ENCODE measurements at places on chromosomes 6 and 20. TPM values are rescaled to one million over a fixed set of nuclear protein-coding genes. Genes with fewer than 3 reads are reported as not detected.

GRCh38 chr6:4314201-4314707 lies 178.9 kb upstream of the ECI2 start:
- no peaks in the 10 kb centered on the region for H3K27me3 ChIP-seq
- H3K27ac ChIP-seq: no peak overlapping the region
- no peak overlapping the region for H3K4me3 ChIP-seq
- H3K4me1 ChIP-seq: no peaks in the 10 kb centered on the region

- H3K27ac ChIP-seq: no peak overlapping the region
- DNase-seq: no peak
- peaks cover 4% of the 10 kb centered on the region for H3K4me1 ChIP-seq
- H3K27me3 ChIP-seq: no peaks in the 10 kb centered on the region
- H3K36me3 ChIP-seq: no peaks in the 10 kb centered on the region
Observed at GRCh38 chr6:127494240-127494767, 24.8 kb downstream of the MTCL3 start.

- no peak for DNase-seq
- H3K4me3 ChIP-seq: no peak overlapping the region
- no peaks in the 10 kb centered on the region for H3K36me3 ChIP-seq
- H3K27me3 ChIP-seq: no peaks in the 10 kb centered on the region
- H3K27ac ChIP-seq: no peak overlapping the region
Observed at GRCh38 chr6:20827798-20828197, 293.5 kb downstream of the CDKAL1 start.

- H3K4me1 ChIP-seq: no peaks in the 10 kb centered on the region
- H3K27ac ChIP-seq: no peak overlapping the region
- no peak overlapping the region for H3K4me3 ChIP-seq
- DNase-seq: no peak
- no peaks in the 10 kb centered on the region for H3K36me3 ChIP-seq
Observed at GRCh38 chr6:139020689-139021088, 7.9 kb upstream of the ABRACL start.

- H3K4me3 ChIP-seq: no peak overlapping the region
- H3K4me1 ChIP-seq: no peaks in the 10 kb centered on the region
- H3K27me3 ChIP-seq: no peaks in the 10 kb centered on the region
- DNase-seq: no peak
- no peak overlapping the region for H3K27ac ChIP-seq
Observed at GRCh38 chr6:141701732-141702131, 431.0 kb upstream of the GJE1 start.

DNA sequence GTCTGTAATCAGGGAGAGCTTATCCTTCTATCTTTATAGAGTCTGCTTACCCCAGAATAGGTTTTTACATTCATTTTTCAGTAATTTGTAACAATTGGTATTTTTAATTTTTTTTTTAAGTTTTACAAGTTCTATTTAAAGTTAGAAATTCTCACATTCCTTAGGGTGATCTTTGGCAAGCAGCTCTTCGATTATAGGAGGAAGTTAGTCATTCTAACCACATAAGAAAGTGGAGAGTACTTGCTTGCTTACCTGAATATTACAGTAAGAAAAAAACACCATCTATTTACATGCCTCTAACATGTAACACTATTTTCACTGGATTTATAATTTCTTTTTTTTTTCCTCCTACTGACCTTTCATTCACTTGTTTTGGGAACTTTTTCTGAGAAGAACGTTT lies 6.7 kb downstream of the TSHZ2 start:
- no peaks in the 10 kb centered on the region for H3K27me3 ChIP-seq
- H3K4me1 ChIP-seq: peaks cover 44% of the 10 kb centered on the region
- no peak overlapping the region for H3K27ac ChIP-seq
- no peak overlapping the region for H3K4me3 ChIP-seq
- H3K36me3 ChIP-seq: no peaks in the 10 kb centered on the region

DNA sequence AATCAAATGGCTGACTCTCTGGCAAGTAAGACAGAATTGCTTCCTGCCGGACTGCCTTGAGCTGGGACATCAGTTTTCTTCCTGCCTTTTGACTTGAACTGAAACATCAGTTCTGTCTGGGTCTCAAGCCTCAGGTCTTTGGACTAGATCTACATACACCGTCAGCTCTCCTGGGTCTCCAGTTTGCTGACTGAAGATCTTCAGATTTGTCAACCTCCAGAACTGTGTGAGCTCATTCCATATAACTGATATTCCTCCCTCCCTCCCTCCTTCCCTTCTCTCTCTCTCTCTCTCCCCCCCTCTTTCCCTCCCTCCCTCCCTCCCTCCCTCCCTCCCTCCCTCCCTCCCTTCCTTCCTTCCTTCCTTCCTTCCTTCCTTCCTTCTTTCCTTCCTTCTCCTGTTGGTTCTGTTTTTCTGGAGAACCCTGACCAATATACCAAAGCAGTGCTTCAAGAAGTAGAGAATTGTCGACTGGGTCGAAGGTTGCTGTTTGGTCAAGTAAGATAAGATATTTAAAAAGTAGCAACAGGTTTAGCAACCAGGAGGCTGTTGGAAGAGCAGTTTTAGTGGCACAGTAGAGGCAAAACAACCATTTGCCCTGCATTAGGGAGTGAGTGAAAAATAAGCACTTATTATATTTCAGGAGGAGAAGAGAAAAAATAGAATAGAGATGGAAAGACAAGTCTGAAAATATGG lies 33.1 kb upstream of the CMTR1 start:
- H3K4me3 ChIP-seq: no peak overlapping the region
- H3K36me3 ChIP-seq: no peaks in the 10 kb centered on the region
- DNase-seq: no peak
- H3K27ac ChIP-seq: no peak overlapping the region

DNA sequence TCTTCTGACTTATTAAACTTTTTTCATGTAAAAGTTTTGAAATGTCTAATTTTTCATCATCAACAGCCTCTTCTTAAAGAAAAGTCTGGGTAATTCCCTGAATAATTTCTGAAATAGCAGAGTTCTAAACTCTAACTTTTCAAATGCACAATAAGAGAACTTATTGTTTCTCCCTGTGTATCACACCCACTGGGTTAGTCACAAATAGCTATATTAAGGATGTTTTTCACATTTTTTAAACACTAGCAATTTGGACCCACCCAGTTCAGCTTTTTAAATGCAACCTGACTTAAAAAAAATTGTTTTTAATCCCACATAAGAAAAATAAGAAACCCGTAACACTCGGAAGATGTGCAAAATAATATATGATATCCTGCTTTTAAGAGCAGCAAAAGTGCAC lies 61.4 kb upstream of the UTRN start:
- no peak overlapping the region for H3K27ac ChIP-seq
- peaks cover under 1% of the 10 kb centered on the region for H3K4me1 ChIP-seq
- no peak for DNase-seq
- H3K36me3 ChIP-seq: no peaks in the 10 kb centered on the region
- no peak overlapping the region for H3K4me3 ChIP-seq
- no peaks in the 10 kb centered on the region for H3K27me3 ChIP-seq

- no peak overlapping the region for H3K4me3 ChIP-seq
- H3K4me1 ChIP-seq: peaks cover 21% of the 10 kb centered on the region
- no peak overlapping the region for H3K27ac ChIP-seq
Observed at GRCh38 chr6:30915591-30915946, 1.5 kb downstream of the VARS2 start.

- no peak overlapping the region for H3K27ac ChIP-seq
- no peaks in the 10 kb centered on the region for H3K27me3 ChIP-seq
- no peak for DNase-seq
- no peaks in the 10 kb centered on the region for H3K36me3 ChIP-seq
Observed at GRCh38 chr20:5024982-5025381, 23.7 kb upstream of the SLC23A2 start.

DNA sequence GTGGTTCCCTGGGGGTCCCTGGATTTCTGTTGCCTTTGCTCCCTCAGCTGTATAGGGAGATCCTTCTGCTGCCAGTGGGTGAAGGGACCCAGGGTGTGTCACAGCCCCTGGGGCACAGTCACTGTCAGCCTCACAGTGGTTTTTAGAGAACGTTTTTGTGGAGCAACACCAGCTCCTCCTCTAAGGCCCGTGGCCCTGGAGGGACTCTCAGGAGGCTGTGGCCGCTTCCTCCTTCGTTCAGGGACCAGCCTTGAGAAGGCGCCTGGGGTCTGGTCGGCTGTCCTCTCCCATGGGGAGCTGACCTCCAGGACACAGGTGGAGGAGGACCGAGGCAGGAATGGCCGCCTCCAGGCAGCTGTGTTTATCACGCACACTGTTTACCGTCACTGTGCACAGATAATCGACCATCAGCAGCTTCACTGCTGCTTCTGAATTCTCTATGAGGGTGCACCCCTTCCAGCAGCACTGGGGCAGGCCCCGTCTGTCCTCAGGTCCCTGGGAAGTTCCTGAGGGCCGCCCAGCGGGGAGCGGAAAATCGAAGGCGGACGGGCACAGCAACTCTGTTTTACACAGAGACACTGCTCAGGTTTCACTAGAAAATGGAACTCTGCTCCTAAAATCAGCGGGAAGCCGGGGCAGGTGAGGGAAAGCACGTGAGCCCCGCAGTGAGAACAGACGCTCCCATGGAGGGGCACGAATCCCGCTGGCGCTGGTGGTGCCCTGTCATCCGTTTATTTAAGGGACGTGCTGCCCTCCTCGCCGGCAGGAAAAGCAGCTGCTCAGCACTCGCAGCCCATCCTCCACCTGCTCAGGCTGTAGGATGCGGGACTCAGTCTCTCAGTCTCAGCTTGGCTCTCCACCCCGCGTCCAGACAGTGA lies 10.4 kb upstream of the FRMD1 start:
- no peak overlapping the region for H3K27ac ChIP-seq
- H3K4me1 ChIP-seq: no peaks in the 10 kb centered on the region
- H3K27me3 ChIP-seq: no peaks in the 10 kb centered on the region
- H3K36me3 ChIP-seq: no peaks in the 10 kb centered on the region
- DNase-seq: peak; percentile 16

DNA sequence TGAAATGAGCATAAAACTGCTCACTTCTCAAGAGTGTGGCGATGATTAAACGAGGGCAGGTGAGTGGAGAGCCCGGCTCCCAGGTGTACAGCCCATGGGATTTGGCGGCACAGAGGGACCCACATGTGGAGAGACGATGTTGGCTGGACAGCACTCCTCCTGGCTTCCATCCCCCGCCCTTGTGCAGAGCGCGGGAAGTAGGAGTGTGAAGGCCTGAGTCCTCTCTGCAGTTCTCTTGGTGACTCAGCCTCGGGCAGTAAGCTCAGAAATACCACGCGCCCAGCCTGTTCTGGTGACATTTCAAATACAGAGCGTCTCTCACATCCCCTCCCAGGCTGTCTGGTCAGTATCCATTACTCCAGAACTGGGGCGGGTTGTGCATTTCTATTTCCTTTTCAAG lies 94.2 kb upstream of the SRSF6 start:
- H3K4me1 ChIP-seq: no peaks in the 10 kb centered on the region
- no peaks in the 10 kb centered on the region for H3K27me3 ChIP-seq
- no peak for DNase-seq
- H3K36me3 ChIP-seq: no peaks in the 10 kb centered on the region

DNA sequence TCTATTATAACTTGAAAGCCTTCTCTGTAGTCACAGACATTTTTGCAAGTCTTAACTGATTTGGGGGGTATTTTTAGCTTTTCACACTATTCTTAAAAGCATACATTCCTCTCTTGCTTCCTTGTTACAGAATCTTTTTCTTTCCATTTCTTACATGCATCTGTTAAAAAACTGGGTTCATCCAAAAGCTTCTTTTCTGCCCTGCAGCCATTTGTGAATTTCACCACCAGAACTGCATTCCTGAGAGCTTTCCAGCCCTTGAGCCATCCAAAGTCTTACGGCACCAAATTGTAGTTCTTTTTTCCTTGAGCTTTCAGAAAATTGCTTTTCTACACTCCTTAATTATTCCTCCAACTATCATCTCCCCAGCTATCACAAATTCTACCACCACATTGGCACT lies 19.7 kb upstream of the GSTA4 start:
- no peak for DNase-seq
- no peaks in the 10 kb centered on the region for H3K27me3 ChIP-seq
- H3K4me3 ChIP-seq: no peak overlapping the region
- no peak overlapping the region for H3K27ac ChIP-seq
- no peaks in the 10 kb centered on the region for H3K4me1 ChIP-seq

The COL12A1 gene
- not detected for total RNA-seq

The HFE gene
- total RNA-seq: 4.2 TPM

The DEF6 gene
- 231 TPM for total RNA-seq

The CNR1 gene
- total RNA-seq: not detected

The BMP7 gene
- total RNA-seq: not detected

The HTR1E gene
- total RNA-seq: not detected

The RAB44 gene
- not detected for total RNA-seq

The HRH3 gene
- not detected for total RNA-seq

The SLCO4A1 gene
- total RNA-seq: 0.99 TPM

The CRYBG1 gene
- 45.4 TPM for total RNA-seq
